ENCODE measurements at places on chromosomes 3 and 15. TPM values are rescaled to one million over a fixed set of nuclear protein-coding genes. Genes with fewer than 3 reads are reported as not detected.

The MGLL gene
- 7.8 TPM for total RNA-seq

The PRICKLE2 gene
- 9.6 TPM for total RNA-seq

The RASL12 gene
- total RNA-seq = not detected

The C3orf85 gene
- not detected for total RNA-seq

The DNAJA4 gene
- total RNA-seq = 8.2 TPM

The KIF7 gene
- total RNA-seq = 10.2 TPM

The OIP5 gene
- total RNA-seq = 2.7 TPM

The QTRT2 gene
- total RNA-seq = 20.8 TPM

The XCR1 gene
- total RNA-seq = not detected

The GOLGA8M gene
- not detected for total RNA-seq

The USP19 gene
- 30.5 TPM for total RNA-seq

The IQCH gene
- total RNA-seq = 8.8 TPM

The CASR gene
- not detected for total RNA-seq

The DUOXA1 gene
- total RNA-seq = 6.8 TPM

The GOLGA8Q gene
- total RNA-seq = 0.83 TPM

The ISLR gene
- 0.50 TPM for total RNA-seq

The RARRES1 gene
- total RNA-seq = 0.52 TPM

The ZNF662 gene
- 0.64 TPM for total RNA-seq

The ITIH1 gene
- total RNA-seq = not detected

The PIF1 gene
- 0.83 TPM for total RNA-seq

The ECE2 gene
- not detected for total RNA-seq

The SLC12A8 gene
- 14.2 TPM for total RNA-seq

The PPP1R14D gene
- not detected for total RNA-seq

The MUC20 gene
- 0.33 TPM for total RNA-seq

The AQR gene
- total RNA-seq = 30.0 TPM

The UCN2 gene
- 6.8 TPM for total RNA-seq

The SERPINI2 gene
- not detected for total RNA-seq

The NTRK3 gene
- total RNA-seq = not detected

The CNTN4 gene
- total RNA-seq = not detected

The PPIP5K1 gene
- total RNA-seq = 79.6 TPM

The WNT7A gene
- total RNA-seq = 19.9 TPM

The LSMEM2 gene
- total RNA-seq = not detected

Data from mammary epithelial cell (primary cell).